ENCODE measurements at places on chromosomes 7 and 10. TPM values are rescaled to one million over a fixed set of nuclear protein-coding genes. Genes with fewer than 3 reads are reported as not detected.

Gene KLLN
- total RNA-seq: 0.59 TPM

Gene CPA2
- not detected for total RNA-seq

Gene NODAL
- total RNA-seq: not detected

Gene VSTM2A
- not detected for total RNA-seq

Gene INMT
- total RNA-seq: 1.5 TPM

Gene ATP6V0A4
- under 0.01 TPM for total RNA-seq

Gene AKR1D1
- under 0.01 TPM for total RNA-seq

Gene STEAP4
- total RNA-seq: 5.4 TPM

Gene CRYGN
- total RNA-seq: 0.59 TPM

GRCh38 chr7:73560109-73560835 lies 2.8 kb upstream of the BCL7B start:
- DNase-seq: peak; percentile 97

DNA sequence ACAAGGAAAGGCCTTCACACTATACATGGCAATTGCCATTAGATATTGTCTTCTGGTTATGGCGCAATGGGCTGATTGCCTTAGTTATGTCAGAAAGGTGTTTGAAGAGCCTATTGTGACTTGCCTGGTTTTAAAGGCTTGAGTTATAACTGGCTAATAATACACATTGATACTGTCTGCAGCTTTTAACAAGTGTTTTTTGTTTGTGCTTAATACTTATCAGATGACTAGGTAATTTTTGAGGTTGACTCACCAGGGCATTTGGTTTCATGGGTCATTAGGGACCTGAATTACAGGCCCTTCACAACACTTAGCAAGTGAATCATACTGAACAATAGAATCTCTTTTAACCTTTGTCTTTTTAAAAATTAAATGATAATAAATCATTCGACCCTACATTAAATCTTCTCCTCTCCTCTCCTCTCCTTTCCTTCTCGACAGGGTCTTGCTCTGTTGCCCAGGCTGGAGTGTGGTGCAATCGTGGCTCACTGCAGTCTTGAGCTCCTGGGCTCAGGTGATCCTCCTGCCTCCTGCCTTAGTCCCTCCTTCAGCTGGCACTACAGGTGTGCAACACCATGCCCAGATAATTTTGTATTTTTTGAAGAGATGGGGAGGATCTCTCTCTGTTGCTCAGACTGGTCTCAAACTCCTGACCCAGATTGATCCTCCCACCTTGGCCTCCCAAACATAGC lies 196.3 kb downstream of the JCAD start:
- DNase-seq: peak; percentile 81

- DNase-seq: no peak
Measured at GRCh38 chr10:114157912-114158311, 16.1 kb downstream of the CCDC186 start.

DNA sequence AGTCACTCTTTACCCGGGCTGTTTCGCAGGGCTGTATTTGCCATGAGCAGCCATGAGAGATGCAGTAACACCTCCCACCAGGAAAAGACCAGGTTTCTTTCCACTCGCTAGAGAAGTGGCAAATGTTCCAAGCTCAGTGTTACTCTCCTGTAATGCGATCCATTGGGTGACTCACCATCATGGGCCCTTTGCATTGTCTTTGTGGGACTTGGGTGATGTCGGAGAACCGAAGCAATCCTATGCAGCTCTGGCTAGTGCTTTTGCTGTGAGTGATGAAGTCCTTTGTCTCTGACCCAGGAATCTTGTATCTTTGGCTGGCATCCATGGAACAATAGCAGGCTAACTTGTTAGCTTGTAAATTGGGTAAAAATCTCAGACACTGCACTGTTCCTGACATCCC lies 40.0 kb downstream of the GHRHR start:
- no peak for DNase-seq

DNA sequence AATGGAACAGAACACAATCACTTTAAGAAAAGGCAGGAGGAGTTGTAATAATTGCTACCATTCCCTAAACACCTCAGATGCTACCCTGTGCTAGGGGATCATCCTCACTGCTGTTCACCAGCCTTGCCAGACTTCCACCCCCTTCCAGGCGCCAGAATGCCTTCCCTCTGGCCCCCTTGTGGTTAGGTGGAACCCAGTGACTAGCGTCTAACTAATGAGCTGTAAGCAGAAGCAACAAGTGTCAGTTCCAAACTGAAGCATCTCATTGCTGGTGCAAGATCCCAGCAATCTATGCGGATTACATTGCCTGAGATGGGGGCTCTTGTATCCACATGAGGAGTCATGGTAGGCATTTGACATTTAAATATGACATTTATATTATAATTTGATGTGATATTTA lies 86.6 kb downstream of the FRMD4A start:
- no peak for DNase-seq

- DNase-seq: no peak
Measured at GRCh38 chr10:99544322-99544721, 11.6 kb downstream of the NKX2-3 start.

GRCh38 chr10:82757901-82758300 lies 882.9 kb downstream of the NRG3 start:
- DNase-seq: no peak

- DNase-seq: no peak
Measured at GRCh38 chr10:3803927-3804741, 19.1 kb upstream of the KLF6 start.

DNA sequence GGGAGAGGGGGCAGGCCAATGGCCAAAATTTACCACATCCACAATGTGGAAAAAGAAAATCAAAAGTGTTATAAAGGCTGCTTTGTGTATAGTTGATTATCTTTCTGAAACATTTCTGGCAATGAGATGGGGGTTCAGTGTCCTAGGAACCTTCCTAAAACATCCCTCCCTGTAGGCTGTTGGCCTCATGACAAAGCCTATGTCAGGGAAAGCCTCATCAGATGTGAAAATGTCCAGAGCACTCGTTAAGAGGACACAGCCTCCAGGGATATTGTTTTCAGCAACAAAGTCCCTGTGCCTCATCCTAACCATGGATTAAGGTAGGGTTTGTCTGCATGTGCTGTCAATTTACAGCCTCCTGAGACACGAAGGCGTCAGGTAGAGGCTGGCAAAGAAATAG lies 17.0 kb downstream of the SUN3 start:
- DNase-seq: no peak
